Testis (tissue), 5 donors: ENCODE measurements at places on chromosomes 3 and 15.

DNA sequence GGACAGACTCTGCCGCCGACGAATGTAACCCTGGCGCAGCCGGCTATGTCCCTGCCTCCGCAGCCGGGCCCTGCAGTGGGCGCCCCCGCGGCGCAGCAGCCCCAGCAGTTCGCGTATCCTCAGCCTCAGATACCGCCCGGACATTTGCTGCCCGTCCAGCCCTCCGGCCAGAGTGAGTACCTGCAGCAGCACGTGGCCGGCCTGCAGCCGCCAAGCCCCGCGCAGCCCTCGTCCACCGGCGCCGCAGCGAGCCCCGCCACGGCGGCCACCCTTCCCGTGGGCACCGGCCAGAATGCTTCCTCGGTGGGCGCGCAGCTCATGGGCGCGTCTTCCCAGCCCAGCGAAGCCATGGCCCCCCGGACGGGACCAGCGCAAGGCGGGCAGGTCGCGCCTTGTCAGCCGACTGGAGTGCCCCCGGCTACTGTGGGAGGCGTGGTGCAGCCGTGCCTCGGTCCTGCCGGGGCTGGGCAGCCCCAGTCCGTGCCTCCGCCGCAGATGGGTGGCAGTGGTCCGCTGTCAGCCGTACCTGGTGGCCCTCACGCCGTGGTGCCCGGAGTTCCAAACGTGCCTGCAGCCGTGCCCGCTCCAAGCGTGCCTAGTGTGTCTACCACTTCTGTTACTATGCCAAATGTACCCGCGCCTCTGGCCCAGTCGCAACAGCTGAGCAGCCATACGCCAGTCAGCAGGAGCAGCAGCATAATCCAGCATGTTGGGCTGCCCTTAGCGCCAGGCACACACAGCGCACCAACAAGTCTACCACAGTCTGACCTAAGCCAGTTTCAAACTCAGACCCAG lies 2.4 kb downstream of the TSC22D2 start:
- DNase-seq, result peak; percentile 56

DNA sequence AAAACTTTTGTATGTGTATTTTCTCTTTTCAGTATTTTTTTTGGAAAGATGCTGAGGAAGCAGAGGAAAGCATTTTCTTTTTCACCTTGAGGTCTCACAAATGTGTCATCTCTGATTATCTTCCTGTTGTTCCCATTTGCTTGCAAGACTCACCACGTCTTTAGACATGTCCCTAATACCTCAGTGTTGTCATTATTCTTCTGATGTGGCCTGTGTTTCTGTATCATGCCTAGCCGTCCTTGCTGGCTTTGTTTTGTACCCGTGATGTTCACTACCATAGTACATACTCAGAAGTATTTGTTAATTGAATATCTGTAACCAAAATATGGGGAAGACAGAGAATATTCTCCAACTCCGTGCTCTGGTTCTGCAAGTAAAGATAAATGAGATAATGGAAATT lies 5.0 kb upstream of the P2RY14 start:
- no peak for DNase-seq

GRCh38 chr15:66651198-66651597 lies 50.8 kb upstream of the SMAD6 start:
- DNase-seq, result no peak

- DNase-seq, result no peak
Observed at GRCh38 chr3:136070334-136070733, 104.8 kb downstream of the PPP2R3A start.

DNA sequence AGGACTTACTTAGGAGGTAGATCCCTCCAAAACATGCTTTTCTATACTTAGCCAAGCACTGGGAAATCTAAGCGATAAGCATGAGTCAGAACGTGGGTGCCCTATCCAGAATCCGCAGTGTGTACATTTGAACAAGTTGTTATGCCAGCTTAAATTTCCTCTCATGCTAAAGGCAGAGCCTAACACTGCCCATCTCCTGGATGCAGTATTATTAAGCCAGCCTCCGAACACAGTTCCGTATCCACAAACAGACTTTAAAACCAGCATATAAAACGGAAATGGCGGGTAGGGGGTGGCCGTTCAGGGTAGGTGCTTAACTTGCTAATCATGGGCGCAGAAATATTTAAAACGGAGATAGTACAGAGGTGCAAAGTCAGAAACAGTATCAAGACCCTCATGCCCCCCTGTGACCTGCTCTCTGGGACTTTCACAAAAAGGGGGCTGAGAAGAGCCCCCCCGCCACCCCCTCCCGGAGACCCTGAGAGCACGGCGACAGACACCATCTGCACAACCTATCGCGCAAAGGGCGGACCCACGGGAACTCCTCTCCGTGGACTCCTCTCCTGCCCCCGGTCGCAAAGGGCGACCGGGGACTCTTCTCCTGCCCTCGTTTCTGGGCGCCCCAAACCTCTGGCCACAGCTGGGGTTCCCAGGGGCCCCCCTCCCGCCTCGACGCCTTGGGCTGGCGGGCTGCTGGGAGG lies 889 bp upstream of the LRRIQ4 start:
- DNase-seq, result peak; percentile 35

DNA sequence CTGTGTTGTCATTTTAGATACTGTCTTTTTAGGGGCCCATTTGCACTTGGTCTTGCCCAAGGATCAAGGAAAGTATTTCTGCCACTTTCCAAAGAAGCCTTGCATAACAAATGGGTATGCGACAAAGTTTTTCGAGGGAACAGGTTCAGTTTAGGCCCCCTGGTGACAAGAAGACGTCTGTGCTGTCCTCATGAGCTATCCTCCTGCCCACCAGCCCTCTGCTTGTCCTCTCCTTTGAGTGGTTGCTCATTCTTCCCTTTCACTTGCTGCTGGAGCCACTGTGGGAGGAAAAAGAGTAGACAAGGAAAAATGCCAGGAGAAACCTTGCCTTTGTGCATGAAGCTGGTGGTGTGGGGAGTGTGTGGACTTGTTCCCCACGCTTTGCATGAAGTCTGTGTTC lies 171.9 kb downstream of the CACNA2D3 start:
- no peak for DNase-seq

DNA sequence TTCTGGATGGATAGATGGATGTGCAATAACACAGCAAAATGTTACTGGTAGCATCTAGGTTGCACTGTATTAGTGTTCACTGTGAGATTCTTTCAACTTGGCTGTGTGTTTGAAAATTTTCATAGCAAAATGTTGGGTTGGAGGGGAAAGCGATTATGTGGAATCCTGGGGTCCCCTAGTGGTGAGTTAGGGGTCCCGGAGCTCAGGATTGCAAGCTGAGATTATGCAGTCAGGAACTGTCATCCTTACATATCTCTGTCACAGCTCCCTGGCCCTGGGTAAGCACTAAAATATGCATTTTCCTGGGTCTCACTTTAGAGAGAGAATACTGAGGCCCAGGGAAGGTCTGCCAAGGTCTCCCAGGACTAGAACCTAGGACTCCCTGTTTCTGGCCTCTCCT lies 77.2 kb downstream of the CEMIP start:
- DNase-seq, result no peak

DNA sequence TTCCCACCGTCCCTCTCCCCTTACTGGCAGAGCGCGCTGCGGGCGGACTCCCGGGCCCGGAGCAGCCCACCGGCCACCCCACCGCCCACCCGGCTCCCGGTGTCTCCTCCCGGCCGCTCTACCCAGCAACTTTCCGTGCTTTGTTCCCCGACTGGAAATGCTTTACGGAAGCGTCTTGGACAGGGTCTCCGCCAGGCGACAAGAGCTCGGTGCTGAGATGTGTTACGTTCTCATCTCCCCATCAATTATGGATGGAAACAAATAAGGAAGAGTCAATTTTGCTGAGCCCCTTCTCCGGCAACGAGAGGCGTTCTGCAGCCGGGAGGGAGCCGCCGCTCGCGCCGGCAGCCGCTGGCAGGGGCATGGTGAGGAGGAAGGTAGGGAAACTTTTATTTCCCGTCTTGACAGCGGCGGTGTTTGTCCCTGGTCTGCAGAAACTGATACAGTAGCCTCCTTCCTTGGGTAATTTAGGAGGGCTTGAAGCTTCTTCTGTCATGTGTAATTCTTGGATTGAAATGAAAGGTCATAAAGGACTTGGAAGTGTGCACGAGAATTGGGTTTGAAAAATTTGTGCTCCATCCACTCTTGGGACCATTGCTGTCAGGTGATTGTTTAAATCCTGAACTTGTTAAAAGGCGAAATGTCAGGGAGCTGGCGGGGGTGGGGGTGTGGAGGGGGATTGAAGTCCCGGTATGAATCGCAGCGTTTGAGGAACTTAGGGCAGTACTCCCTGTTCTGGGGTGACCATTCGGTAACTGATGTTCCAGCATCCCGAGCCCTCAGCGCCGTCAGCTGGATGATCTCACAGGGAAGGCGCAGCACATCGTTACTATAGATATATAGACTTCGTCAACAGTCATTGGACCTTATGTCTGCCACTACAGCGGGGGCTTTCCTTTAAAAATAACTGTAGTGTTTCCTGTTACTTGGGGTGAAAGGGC lies 1.5 kb downstream of the SEMA6D start:
- peak; percentile 61 for DNase-seq

DNA sequence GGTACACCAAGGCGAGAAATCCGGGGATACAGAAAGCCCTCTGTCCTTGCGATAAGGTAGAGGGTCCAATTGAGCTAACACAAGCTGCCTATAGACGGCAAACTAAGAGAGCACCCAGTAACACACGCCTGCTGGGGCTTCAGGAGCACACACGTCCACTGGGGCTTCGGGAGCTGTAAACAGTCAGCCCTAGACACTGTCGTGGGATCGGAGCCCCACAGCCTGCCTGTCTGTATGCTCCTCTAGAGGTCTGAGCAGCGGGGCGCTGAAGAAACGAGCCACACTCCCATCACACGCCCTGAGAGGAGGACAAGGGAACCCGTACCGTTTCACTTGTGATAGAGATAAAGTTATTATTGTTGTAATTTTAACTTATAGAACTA lies 486 bp downstream of the SAMMSON start:
- no peak for DNase-seq

GRCh38 chr3:15933439-15934139 lies 135.8 kb upstream of the ANKRD28 start:
- DNase-seq, result no peak

- DNase-seq, result no peak
Observed at GRCh38 chr3:140922634-140923033, 19.0 kb upstream of the SLC25A36 start.

DNA sequence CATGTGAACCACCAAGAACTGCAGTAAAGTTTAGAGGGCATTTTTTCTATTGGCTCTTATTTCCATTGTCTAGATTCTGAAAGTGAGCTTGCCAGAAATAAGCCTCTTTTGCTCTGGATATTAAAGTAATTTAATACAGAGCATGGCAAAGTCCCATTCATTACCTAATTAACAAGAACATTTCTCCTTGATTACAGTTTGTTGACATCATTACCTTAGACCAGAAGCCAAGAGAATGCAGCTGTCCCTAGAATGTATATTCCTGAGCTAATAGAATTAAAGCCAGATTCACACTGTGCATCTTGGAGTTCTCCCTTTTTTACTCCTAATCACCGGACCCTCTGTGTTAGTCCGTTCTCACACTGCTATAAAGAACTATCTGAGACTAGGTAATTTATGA lies 46.4 kb upstream of the TM4SF4 start:
- no peak for DNase-seq

GRCh38 chr3:186964071-186964470 lies 33.7 kb downstream of the ST6GAL1 start:
- no peak for DNase-seq

GRCh38 chr3:31065765-31066164 lies 171.3 kb upstream of the GADL1 start:
- no peak for DNase-seq

GRCh38 chr3:45683417-45684326 lies 5.5 kb upstream of the SACM1L start:
- no peak for DNase-seq

GRCh38 chr3:107938143-107938542 lies 152.7 kb downstream of the CD47 start:
- DNase-seq, result peak; percentile 58

- DNase-seq, result no peak
Observed at GRCh38 chr3:123019161-123019560, 8.4 kb downstream of the SEMA5B start.

GRCh38 chr3:16888785-16889607 lies 4.2 kb downstream of the PLCL2 start:
- DNase-seq, result no peak

DNA sequence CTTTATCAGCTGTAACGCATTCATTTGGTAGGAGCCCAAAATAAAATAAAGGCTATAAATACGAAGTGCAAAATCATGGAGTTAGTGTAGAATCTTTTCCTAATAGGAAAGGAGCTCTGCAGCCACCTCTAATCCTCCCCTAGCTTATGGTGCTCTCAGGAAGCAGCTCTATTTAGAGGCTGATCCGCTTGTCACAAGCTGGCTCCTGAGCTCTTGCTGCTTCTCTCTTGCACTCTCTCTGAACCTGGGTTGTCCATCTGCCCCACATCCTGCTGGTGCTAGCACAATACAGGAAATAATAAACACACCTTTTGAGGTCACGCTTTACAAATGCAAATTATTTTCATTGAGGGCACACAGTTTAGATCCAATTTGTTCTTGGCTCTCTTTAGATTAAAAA lies 37.3 kb upstream of the BFSP2 start:
- no peak for DNase-seq

DNA sequence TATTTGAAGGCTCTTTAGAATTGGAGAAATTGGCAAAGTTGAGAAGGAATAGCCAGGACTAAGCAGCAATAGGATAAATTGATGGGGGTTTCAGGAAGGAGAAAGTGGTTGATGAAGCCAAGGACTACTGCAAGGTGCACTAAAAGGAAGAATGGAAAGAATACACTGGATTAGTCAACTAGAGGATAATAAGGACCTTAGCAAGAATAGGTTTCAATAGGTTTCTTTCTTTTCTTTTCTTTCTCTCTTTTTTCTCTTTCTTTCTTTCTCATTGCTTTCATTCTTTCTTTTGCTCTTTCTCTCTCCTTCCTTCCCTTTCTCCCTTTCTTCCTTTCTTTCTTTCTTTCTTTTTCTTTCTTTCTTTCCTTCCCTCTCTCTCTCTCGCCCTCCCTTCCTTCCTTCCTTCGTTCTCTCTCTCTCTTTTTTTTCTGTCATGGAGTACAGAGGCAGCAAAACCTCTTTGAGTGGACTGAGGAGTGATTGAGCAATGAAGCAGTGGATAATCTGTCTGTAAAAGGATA lies 234.4 kb upstream of the TMC3 start:
- no peak for DNase-seq

DNA sequence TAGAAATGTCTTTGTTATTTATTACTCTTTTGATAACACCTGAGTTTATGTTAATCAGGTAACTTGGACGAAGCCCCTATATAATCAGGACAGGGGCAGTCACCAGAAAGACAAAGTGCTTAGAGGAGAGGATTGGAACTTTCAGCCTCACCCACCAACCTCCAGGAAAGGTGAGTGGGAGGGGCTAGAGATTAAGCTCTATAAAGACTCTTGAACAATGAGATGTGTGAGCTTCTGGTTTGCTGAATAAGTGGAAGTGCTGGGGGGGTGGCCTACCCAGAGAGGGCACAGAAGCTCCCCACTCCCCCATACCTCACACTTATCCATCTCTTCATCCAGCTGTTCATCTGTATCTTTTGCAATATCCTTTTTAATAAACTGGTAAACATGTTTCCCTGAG lies 73.9 kb downstream of the TTBK2 start:
- DNase-seq, result no peak

DNA sequence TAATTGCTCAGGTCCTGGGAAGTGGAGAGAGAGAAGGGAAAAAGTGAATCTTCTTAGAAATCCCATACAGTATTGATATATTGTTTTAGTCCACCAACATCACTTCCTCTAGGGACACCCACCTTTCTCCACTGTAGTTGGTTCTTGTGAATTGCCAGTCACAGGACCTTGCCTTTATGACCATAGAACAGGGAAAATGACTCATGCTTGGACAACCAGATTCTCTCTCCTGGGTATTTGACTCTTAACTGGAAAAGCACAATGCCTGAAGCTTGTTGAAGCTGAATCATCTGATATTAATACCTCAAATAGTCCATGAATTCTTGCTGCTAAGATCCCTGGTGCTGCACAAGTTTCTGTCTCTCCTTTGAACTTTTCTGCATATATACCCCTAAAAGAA lies 32.5 kb upstream of the DCLK3 start:
- no peak for DNase-seq
